ENCODE measurements at places on chromosomes 7 and 10.

- no peak for DNase-seq
These were observed 15.0 kb upstream of the MYH16 start for GRCh38 chr7:99257675-99258074.

DNA sequence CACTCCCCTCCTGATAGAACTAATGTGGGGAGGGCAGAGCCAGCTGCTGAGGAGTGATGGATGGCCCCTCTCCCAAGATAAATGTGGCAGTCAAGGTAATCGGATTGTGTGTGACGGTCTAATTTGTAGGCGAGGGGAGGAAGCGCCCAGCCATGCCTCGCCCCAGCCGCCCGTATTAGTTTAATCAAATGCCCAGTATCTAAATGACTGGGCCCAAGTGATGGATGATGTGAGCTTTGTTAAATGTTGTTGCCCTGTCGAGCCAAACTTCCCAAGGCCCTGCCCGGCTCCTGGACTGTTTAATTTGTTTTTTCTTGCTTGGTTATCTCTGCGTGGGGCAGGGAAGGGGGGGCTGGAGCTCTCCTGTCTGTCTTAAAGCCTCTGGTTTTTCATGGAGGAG is 88.4 kb upstream of the PPIF start:
- DNase-seq, result no peak

DNA sequence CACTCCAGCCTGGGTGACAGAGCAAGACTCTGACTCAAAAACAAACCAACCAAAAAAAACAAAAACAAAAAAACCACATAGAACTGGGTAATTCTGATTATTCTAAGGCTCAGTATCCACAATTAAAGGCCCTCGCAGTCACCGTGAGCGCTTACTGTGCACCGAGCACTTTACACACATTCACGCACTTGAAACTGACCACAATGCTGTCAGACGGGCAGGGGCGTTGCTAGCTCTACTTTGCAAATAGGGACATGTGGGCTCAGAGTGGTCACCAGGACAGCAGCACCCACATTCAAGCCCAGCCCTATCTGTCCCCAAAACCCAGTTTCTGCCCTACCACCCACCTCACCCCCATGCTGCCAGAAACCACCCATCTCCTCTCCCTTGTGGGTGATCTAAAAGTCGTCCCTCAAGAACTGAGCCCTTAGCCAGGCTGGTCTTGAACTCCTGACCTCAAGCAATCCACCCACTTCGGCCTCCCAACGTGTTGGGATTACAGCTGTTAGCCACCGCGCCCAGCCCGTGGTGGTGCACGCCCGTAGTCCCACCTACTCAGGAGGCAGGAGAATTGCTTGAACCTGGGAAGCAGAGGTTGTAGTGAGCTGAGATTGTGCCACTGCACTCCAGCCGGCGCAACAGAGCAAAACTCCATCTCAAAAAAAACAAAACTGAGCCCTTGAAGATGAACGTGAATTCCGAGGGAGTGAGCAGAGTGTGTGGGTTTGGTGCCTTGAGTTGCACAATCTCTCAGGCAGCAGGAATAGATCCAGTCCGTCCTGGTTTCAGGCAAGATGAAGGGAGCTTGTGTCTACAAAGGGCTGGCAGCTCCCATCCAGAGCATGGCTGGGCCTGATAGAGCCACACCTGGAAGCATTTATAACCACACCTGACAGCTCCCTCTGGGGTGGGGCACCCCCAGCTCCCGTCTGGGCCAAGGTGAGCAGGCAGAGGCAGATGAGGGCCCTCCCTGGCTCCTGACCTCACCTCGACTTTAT is 5.4 kb upstream of the HSPB1 start:
- DNase-seq, result no peak

GRCh38 chr10:76251841-76252671 is 820.6 kb downstream of the LRMDA start:
- DNase-seq, result no peak

- no peak for DNase-seq
These were observed 106.3 kb upstream of the SVIL start for GRCh38 chr10:29740981-29741545.

DNA sequence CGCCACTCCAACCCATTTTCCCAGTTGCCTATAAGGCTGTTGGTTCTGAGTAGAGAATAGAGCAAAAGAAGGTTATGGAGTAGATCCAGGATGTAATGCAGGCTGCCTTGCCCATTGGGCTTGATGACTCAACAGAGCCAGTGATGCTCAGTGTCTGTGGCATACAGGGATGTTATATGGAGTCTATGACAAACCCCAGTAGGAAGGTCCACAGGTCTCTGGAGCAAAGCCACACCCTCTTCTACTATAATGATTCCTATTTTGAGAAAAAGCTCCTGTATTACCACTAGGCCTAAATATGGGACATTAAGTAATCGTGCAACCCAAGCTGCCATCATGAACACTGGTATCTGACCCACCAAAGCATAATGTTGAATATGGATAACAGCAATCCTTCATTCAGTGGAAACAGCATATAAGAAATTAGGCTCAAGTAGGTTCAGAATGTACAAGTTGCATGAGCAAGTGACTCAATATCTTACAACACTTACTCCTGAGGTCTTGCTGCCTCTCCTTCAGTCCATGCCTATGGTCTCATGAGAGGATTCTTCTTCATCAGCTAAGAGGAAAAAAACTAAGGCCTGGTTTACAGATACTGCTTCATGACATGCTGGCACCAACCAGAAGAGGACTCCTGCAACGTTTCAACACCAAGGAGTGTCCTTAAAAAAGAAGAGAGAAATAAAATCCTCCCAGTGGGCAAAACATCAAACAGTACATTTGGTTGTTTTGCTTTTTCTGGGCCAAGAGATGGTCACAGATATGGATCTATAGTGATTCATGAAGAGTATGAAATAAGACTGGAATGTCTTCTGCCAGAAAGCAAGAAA is 14.8 kb upstream of the FHIP2A start:
- DNase-seq, result no peak

GRCh38 chr10:132366006-132366405 is 31.0 kb upstream of the PWWP2B start:
- no peak for DNase-seq

DNA sequence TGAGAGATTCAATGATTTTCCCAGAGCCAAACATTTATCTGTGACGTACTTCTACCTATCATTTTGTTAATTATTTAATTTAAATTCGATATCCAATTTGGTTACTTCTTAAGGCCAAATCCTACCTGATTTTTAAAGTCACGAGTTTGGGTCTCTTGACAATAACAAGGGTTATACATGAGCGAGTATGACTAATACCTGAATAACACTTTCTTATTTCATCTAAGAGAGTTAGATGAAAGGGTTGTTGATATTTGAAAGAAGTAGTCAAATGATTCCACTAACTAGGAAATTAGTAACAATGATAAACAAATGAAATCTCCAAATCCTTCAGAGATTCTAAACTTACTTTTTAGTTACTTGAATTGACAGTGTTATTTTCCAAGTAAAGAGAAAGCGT is 1086.9 kb downstream of the XPNPEP1 start:
- DNase-seq, result no peak

DNA sequence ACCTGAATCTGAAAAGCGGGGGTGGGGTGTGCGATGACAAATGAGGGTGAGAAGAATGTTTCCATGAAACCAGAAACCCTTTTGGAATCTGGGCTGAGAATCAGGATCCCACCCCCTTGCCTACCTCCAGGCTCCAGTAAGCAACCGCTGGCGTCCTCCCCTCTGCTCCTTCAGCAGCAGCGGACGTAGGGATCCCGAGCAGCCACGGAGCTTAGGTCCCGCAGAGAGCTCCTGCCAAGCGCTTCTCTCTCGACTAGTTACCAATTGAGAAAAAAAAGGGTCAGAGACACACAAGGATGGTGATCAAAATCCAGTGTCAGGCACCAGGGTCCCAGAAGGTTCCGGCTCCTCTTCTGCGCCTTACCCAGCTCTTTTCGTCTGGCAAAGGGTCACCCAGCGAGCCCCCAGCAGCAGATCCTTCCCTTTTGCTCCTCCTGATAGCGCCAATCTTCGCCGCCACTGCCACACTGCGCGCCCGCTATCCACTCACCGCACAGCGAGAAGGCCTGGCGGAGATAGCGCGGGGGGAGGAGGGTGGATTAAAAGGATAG is 733.5 kb downstream of the ZWINT start:
- DNase-seq, result no peak

GRCh38 chr7:47803846-47804245 is 144.4 kb downstream of the PKD1L1 start:
- DNase-seq, result no peak

DNA sequence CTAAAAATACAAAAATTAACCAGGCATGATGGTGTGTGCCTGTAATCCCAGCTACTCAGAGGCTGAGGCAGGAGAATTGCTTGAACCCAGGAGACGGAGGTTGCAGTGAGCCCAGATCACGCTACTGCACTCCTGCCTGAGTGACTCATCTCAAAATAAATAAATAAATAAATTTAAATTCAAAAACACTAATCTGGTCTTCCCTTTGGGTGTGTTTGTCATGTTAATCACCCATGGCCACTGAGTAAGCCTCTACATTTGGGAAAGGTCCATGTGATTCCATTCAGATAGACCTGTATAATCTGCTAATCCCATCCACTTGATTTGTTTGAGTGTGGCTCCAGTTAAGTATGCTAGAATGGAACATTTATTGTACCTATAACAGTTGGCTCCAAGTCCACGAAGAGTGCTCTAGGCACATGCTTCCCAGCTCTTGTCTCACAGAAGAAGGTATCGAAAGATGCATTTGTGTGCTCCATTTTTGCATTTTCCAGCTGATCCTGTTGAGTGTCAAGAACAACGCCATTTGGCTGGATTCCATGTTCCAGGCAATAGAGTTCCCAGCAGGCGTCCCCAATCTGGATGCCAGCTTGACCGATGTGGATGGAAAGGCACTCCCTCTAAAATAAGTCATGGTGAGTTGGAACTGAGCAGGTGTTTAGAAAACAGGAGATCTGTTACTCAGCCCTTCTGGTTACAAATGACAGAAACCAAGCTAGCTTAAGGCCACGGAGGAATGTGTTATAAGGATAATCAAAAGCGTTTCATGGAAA is 4.0 kb downstream of the TUBAL3 start:
- no peak for DNase-seq

- no peak for DNase-seq
These were observed 140.4 kb upstream of the NPS start for GRCh38 chr10:127408733-127409132.

GRCh38 chr10:52890281-52890680 is 117.7 kb upstream of the MBL2 start:
- DNase-seq, result no peak

GRCh38 chr7:142391191-142391992 is 133.5 kb upstream of the PRSS58 start:
- no peak for DNase-seq

- DNase-seq, result no peak
These were observed 180.6 kb upstream of the NPVF start for GRCh38 chr7:25408876-25409275.

DNA sequence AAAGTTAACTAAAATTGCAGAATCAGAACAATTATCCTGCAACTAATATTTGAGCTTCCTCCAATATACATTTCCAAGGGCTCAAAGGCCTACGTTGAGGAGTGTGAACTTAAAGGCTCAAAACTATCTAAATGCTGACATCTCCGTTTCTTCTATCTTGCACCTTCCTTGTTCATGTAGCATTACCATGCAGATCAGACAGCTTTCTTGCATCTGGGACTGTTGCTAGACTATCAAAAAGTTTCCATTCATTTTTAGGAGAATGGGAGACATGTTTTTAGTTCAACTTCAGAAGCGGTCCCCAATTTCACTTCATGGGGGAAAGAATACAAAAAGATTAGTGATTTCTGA is 2.9 kb downstream of the ANKRD1 start:
- DNase-seq, result no peak

DNA sequence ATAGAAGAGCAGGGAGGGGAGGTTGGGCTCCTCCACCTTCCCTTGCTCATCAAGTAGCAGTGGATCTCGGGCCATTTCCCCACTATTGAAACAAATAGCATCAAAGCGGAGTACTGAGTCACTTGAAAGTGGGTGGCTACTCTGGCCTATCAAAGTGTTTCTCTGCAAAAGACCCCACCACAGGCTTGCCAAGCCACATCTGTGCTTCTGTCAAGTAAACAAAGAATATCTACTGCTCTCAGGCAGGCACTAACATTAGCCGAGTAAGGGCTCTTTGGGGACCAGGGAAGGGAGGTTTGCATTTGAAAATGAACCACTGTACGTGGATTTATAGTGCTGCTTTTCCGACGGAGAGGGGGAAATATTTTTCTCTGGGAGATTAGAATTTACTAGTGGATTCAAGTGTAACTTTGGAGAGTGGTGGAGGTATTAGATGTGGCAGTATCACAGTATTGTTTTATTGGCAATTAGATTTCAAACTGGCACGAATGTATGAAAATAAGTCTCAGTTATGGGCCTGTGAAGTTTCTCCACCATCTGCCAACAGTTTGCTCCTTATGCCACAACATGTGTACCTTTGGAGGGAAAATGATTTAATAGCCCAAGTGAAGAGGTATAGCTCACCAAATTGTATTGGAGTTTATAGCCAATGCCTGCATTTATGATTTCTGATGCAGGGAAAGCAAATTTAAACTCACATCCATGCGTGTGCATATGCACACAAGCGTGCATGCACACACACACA is 97.5 kb downstream of the RPS24 start:
- DNase-seq, result no peak

- DNase-seq, result no peak
These were observed 4.6 kb downstream of the DENND11 start for GRCh38 chr7:141697211-141697871.

GRCh38 chr10:11393858-11394257 is 217.6 kb downstream of the USP6NL start:
- DNase-seq, result no peak

GRCh38 chr10:80272793-80273522 is 16.5 kb downstream of the MAT1A start:
- no peak for DNase-seq

DNA sequence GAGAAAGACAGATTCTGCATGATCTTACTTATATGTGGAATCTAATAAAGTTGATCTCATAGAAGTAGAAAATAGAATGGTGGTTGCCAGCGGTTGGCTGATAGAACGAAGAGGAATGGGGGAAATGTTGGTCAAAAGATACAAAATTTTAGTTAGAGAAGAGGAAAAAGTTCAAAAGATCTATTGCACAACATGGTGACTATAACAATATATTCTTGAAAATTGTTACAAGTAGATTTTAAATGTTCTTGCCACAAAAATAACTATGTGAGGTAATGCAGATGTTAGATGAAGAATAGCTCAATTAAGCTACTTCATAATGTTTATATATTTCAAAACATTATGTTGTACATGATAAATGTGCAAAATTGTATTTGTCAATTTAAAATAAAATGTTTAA is 112.3 kb upstream of the SMIM30 start:
- no peak for DNase-seq

DNA sequence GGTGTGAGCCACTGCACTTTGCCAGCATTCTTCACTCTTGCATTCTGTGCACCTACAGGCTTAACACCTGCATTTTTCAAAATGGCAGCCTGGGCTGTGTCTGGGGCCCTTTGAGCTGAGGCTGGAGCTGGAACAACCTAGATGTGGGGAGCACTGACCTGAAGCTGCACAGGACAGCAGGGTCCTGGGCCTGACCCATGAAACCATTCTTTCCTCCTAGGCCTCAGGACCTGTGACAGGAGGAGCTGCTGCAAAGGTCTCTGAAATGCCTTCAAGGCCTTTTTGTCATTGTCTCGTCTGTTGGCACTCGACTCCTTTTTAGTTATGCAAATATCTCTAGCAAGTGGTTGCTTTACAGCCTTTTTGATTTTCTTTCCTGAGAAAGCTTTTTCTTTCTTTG is 82.3 kb downstream of the INPP5A start:
- no peak for DNase-seq

All from hematopoietic multipotent progenitor cell treated with erythropoietin and hydrocortisone succinate and interleukin-3 and kit ligand, for 15 days (in vitro differentiated cells).